Mammary epithelial cell (primary cell): ENCODE measurements at places on chromosomes 6 and 20. TPM values are rescaled to one million over a fixed set of nuclear protein-coding genes. Genes with fewer than 3 reads are reported as not detected.
A peak's percentile ranks its signal among the peaks of the same experiment; 100 is the strongest.

The GJA10 gene
- not detected in 2 replicates for total RNA-seq

The NUP43 gene
- 45.7 and 51.4 TPM in 2 replicates for total RNA-seq

The CFB gene
- total RNA-seq = 1.7 TPM

The KCNB1 gene
- 0.17 TPM for total RNA-seq

The TAF4 gene
- 4.5 TPM for total RNA-seq

The KCNK15 gene
- total RNA-seq = 0.16 and 0.31 TPM in 2 replicates

The DNMT3B gene
- 1.1 and 2.0 TPM in 2 replicates for total RNA-seq

DNA sequence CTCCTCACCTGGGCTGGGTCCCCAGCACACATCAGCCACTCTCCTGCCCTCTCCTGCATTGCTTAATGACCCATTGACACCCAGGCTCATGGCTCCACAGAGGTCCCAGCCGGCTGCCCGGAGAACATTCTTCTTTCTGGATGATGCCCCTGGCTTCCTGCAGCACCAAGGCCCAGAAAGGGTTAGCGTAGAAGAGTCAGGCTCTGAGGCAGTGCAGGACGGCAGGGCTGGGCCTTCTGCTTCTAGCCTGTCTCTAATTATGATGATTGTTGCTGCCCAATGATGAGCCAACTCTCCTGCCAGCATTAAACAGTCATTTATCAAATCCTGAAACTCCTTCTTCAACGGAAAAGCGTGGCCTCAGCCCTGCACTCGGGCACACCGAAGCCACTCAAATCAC lies 66.4 kb downstream of the ZNF217 start:
- DNase-seq = no peak

GRCh38 chr20:52965380-52965779 lies 6.8 kb upstream of the TSHZ2 start:
- DNase-seq = no peak

- DNase-seq = no peak
Observed at GRCh38 chr6:142760152-142760551, 184.8 kb downstream of the HIVEP2 start.

DNA sequence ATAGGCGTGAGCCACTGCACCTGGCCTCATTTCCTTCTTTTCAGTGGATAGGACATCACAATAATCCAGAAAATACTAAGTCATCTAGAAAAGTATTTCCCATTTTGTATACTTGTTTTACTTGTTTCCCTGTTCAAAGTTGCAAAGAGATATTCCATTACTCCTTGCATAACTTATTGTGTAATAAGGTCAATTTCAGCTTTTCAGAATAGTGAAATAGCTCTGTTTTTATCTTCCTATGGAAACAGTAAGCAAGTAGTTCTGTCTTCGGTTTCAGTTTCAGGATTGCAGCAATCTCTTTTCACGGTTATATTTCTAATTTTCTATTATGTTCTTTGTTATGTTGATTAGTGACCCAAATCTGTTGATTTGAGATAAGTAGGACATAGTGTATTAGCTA lies 6.0 kb downstream of the STX11 start:
- DNase-seq = no peak

DNA sequence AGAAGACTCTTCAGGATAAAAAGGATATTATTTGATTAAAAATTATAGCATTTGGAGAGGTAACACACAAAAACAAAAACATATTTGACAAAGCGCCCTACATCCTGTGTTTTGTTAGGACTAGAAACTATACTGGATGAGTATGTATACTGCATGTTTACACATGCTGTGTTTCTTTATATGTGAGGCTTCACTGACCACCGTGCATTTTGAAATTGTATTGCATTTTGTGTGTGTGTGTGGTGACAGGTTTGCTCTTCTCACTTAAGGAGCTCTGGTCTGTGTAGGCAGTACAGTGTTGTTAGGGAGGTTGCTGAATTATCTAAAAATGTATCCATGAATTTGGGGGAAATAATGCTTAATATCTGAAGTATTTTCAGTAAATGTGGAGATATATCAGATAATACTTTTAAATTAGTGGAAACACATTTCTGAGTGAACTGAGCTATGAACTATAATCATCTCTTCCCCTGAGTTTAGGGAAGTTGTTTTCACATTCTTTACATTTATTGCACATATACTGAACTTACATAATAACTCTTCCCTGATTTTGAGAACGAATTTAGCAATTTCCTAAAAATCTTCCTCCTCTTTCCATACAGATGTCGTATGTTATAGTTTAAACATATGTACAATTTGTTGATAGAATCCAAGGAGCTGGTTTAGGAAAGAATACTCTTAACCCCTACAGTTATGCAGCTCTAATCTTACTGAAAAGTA lies 43.3 kb downstream of the TMEM170B start:
- no peak for DNase-seq

DNA sequence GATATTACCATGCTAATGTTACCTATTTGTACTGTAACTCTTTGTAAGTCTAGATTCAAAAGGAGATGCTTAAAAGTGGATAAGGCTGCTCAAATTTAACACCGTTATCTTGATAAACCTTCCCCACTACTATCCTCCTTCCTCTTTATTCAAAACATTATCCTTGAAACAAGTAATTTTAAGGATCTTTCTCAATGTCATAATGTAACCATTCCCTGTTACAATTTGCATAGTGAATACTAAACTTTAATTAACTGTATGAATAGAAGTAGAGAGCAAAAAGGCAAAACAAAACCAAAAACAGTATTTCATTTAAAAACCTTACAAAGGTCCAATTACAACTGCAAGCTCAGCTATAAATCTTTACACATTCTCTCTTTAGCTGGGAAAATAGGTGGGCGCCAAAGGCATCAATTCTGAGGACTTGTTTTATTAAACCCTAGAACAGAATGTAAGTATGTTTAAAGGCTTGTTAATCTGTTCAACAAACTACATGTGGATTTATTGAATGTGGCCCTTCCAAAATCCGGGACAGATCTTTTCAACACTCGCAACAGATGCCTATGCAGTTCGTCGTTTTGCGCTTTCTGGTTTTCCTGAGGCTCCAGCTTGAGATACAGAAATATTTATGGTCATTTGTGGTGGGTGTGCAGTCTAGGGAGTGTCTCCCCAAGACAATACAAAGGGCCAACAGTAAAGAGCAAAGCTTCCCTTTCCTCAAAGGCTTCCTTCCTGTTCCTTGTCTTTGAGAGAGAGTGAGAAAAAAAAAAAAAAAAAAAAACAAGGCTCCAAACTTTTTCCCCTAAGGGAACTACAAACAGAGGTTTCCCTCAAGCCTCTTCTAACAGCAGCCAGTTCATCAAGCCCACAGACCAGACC lies 15.1 kb downstream of the KIF13A start:
- no peak for DNase-seq

GRCh38 chr6:37486121-37486839 lies 13.4 kb downstream of the CCDC167 start:
- DNase-seq = no peak

GRCh38 chr6:115753446-115753845 lies 307.2 kb downstream of the FRK start:
- peak; percentile 6 for DNase-seq

DNA sequence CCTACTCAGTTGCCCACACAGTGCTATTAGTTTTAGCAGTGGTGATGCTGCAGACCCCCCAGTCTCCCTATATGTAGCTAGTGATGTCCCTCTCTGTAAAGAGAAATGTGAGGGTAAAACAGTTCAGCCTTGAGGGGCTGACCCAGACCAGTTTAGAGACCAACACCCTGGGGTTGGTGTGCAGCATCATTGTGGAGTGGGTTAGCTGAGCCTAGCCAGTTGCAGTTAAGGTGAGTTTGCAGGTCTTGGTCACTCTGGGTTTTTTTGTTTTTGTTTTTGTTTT lies 401 bp upstream of the B3GALT4 start:
- no peak for DNase-seq

DNA sequence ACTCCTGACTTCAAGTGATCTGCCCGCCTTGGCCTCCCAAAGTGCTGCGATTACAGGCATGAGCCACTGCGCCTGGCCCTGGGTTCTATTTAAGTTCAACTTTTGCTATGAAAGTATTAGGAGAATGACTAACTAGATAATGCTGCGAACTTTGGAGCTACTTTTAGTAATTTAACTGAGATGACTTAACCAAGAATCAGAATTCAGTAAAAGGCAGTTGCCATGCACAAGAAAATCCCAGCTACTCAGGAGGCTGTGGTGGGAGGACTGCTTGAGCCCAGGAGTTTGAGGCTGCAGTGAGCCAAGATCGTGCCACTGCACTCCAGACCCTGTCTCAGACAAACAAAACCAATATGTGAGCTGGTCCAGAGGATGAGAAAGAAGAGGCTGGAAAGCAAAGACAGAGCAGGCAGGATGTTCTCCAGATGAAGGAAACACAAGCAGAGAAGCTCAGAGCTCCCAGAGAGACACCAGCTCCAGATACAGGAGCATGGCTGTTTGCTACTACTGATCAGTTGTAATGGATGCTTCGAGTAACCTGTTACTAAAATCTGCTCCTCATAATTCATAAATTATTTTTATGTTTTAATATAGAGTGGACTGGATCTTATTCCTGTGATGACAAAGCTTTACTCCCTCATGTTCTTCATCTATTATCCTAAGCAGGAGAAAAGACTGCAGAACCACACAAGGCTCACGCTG lies 23.9 kb downstream of the ZNF217 start:
- no peak for DNase-seq

DNA sequence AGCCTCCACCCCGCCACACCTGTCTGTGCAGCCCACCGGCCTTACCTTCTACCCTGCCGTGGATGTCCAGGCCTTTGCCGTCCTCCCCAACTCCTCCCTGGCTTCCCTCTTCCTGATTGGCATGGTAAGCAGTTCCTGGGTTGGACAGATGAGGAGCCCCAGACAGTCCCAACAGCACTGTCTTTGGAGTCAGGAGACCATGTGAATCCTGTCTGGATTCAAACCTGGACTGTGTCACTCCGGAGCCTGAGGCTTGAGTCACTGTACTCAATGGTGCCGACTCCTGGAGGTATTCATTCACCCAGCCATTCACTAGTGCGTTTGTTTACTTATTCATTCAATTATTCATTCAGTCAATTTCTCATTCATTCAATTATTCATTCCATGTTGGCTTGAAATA lies 20.0 kb upstream of the LBP start:
- no peak for DNase-seq

DNA sequence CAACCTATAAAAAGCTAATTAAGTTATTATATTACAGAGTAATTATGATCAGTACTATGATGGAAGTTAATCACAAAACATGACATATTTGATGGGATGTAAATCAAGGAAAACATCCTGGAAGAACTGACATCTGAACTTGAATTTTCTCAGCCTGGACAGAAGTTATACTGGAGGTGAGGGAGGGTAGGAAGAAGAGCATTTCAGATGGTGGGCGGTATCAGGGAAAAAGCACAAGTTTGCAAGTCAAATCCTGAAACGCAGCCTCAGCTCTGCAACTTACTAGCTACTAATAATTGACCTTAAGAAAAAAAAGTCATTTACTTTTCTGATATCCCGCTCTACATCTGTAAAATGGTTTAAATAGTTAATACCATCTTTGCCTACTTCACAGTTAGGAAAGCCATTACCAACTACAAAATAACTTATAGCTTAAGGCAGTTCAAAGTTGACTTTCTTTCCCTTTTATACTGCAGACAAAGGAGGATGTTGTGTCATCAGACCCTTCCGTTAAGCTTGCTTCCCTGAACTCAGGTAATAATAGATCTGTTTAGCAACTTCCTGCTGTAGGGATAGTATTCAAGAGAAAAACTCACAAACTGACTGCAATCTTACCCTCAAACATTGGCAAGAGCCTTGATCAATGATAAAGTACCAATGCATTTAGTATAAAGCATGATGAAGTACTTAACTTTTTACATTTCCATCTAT lies 21.0 kb downstream of the NOL7 start:
- DNase-seq = no peak

DNA sequence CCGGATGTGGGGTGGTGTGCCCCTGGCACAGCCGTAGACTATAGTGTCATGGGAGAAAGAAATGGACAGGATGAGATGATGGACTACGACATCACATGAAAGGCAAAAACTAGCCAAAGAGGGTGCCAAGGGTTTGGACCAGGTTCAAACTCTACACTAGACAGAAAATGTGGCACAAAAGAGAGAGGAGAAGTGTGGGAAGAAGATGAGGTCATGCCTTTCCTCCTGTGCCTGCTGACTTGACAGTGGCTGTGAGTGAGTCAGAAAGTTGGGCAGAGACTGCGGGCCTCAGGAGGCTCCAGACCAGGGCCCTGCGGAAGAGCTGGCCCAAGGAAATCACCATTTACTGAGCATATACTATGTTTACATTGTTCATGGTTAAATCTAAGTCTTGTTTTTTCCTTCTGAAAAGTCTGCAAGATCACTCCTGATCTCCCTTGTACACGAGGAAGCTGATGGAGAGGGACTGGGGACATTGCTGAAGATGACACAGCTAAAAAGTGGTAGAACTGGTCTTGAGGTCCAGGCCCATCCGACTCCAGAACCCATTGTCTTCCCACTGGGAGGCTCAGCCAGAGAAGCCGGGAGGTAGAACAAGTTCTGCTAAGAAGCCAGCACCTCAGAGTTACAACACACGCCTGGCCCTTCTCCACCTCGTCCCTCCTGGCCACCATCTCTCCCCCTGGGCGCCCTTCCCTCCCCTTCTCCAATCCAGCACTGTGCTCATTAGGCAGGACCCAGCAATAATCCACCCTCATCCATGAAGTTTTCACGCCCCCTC lies 35.6 kb downstream of the CNKSR3 start:
- peak; percentile 83 for DNase-seq

- no peak for DNase-seq
Observed at GRCh38 chr6:94735270-94735669, 842.1 kb upstream of the MANEA start.

GRCh38 chr20:42920776-42921175 lies 268.9 kb downstream of the PTPRT start:
- DNase-seq = no peak

- DNase-seq = no peak
Observed at GRCh38 chr20:22904386-22904785, 130.7 kb upstream of the SSTR4 start.

- no peak for DNase-seq
Observed at GRCh38 chr20:36784900-36785299, 11.3 kb upstream of the DSN1 start.

GRCh38 chr6:12950976-12951375 lies 234.4 kb downstream of the PHACTR1 start:
- no peak for DNase-seq
